ENCODE measurements at places on chromosomes 3 and 15.

DNA sequence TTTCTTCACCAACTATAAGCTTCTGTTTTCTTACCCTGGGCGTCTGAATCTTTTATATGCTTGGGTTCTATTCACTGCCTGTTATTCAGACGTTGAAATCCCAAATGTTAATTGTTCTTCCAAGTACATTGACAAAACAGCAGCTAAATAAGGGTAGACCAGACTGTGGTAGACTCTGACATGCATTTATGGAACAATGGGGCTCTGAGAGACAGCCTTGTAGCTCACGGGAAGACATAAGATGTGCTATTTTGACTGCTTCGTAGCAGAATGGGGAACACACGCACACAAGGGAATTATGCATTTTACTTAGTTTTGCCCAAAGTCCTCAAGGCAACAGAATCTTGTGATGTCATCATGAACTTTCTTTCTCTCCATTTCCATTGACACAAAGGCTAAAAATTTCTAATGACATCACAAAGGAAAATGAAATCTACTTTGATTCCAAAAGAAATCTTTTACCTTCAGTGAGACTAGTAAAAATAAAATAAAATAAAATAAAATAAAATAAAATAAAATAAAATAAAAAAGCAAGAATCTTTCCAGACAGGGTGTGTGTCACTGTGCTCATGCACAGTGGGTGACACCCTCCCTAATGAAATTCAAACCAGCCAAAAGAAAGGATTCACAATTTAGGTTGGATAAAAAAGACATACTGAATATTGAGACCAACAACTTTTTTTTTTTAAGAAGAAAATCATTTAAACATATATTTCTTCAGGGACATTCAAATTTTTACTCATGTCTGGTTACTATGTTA, 346.6 kb downstream of the ZBTB20 start:
- no peak for DNase-seq

DNA sequence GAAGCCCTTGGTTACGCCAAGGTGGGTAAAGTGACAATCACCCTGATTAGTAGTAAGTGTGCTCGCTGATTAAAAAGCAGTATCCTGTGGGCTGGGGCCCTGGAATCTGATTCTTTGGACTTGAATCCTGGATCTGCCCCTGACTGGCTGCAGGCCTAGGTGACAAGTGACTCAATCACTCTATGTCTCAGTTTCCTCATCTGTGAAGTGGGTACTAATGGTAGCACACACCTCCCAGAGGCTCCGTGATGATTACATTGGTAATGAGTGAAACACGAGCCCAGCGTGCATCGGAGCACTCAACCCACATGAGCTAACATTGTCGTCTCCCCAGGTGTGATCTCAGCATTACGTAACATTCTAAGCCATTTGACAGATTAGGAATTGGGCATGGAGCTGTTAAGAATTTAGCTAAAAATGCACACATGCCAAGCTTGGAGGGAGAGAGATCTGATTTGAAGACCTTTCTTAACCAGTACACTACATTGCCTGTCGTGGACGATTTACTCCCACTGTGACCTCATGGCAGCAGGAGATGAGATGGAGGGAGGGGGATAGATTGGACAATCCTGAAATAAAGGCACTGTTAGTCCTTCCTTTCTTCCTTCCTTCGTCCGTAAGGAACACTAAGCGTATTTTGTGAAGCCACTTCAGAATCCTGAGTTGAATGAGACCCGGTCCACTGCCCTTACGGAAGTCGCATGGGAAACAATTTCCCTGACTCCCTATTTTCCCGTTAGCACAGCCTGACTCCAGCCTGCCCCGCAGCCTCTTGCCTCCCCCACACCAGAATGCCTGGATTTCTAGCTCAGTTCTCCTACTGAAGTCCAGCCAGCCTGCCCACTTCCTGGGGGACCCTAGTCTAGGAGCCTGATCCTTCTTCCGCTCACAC, 32.1 kb downstream of the MGLL start:
- DNase-seq = no peak

GRCh38 chr15:70172566-70173225, 75.0 kb upstream of the TLE3 start:
- DNase-seq = no peak

DNA sequence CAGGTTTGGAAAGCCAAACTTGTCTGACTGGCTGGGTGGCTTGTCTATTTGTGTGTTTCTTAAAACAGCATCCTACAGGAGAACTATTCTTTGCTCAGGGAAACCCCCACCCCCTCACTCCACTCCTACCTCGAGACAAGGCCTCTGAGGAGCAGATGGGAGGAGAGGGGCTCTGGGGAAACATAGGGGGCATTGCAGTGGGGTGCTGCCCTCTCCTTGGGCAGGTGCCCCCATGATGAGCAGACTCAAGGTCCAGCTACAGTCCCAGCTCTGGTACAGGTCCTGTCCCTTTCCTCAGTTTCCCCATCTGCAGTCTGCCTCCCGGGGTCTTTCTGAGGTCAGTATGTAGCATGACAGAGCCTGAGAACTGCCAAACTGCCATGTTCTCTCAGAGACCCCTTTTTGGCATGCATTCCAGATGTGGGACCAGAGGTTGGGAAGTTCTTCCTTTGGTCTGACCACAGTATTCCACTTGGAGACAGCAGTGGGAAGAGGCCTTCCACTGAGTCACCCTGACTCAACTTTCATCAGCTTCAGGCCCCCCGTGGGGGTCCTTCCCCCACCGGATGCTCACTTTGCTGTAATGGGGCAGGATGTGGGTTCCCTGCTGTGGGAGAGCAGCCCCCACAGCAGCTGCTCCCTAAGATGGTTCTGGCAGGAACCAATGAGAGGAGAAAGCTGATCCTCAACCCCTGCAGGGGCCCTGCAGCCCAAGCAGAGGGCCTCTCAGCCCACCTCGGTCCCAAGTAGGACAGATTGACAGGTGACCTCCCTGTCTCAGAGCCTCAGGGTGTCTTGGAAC, 32.3 kb upstream of the CYP11A1 start:
- no peak for DNase-seq

GRCh38 chr3:150114873-150115540, 144.3 kb upstream of the PFN2 start:
- no peak for DNase-seq

DNA sequence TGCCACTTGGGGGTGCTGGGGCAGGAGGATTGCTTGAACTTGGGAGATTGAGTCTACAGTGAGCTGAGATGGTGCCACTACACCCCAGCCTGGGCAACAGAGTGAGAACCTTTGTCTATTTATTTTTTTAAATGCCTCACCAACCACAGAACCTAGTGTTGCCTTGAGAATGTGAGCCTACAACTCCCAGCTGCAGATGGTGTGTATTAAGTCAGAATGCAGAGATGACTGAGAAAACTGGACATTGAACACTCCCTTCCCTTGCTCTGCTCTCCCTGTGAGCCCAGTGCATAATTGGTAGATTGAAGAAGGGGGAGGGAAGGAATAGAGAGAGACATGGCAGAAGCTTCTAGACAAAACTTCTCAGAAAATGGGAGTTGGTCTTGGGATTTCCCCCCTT, 53.5 kb downstream of the CCDC33 start:
- DNase-seq = no peak

DNA sequence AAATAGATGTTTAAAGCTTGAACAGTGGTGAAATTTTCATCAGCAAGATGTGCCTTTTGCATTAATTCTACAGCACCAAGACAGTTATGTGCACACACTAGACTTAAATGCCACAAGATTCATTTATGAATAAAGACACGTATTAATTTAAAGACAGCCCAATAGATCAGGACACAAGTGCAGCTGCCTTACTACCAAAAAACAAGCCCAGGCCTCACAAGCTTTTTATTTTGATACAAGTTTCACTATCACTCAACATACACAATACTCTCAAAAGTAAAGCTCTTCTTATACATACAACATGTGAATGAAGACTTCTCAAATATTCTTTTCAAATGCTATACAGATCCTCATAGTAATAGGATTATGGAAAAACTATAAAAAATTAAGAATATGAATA, 2.4 kb downstream of the ACAP2 start:
- no peak for DNase-seq

DNA sequence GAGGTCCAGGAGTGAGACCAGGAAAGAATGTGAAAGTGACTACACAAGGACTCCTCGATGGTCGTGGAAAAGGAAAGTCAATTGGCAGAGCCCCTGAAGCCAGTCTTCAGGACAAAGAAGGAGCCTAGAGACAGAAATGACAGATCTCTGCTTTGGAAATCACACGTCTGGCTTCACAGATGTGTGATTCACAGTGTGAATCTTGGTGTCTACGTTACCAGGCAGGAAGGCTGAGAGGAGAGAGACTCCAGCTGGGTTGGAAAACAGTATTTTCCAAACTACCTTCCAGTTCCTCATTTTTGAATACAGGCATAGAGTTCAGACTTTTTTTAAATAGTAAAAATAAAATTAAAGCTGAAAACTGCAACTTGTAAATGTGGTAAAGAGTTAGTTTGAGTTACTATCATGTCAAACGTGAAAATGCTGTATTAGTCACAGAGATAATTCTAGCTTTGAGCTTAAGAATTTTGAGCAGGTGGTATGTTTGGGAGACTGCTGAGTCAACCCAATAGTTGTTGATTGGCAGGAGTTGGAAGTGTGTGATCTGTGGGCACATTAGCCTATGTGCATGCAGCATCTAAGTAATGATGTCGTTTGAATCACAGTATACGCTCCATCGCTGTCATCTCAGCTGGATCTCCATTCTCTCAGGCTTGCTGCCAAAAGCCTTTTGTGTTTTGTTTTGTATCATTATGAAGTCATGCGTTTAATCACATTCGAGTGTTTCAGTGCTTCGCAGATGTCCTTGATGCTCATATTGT, 6.0 kb downstream of the CCR2 start:
- no peak for DNase-seq

DNA sequence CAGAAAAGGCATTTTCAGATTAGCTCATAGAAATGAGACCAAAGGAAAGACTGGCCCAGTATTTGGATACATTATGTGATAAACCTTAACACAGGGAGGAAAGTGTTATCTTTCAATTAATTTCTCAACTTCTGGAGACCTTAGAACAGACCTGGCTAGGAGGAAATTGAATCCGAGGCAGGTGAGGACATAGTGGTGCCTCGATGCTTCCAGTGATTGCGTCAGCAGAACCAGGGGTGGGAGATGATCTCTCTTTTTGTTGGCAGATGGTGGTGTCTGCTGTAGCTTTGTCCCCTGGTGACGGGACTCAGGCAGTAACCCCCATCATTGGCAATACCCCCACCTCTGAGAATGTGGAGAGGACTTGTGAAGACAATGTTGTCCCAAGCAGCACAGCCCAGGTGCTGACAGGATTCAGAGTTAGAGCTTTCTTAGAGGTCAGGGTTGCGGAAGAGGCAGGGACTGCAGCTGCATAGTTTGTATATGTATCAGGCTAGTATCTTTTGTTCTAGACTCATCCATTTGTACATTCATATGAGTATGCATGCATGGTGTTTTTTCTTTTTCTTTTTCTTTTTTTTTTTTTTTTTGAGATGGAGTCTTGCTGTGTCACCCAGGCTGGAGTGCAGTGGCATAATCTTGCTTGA, 27.9 kb upstream of the MUC20 start:
- no peak for DNase-seq

DNA sequence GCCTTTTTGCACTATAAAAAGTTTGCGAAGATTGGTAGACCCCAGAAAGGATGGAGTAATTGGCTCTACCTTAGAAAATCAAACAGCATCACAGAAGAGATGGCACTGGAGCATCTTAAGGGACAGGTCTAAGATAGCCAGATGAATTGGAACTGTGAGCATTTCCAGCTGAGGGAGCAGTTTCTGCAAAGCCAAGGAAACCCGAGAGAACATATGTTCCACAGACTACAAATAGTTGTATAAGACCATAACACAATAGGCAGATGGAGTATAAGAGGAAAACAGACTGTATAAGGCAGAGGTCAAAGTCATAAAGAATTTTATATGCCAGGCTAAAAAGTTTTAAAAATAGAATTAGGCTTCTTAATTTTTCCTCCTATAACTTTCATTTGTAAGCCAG, 46.0 kb downstream of the TSC22D2 start:
- no peak for DNase-seq

GRCh38 chr3:168596175-168596823, 500.6 kb upstream of the GOLIM4 start:
- no peak for DNase-seq

DNA sequence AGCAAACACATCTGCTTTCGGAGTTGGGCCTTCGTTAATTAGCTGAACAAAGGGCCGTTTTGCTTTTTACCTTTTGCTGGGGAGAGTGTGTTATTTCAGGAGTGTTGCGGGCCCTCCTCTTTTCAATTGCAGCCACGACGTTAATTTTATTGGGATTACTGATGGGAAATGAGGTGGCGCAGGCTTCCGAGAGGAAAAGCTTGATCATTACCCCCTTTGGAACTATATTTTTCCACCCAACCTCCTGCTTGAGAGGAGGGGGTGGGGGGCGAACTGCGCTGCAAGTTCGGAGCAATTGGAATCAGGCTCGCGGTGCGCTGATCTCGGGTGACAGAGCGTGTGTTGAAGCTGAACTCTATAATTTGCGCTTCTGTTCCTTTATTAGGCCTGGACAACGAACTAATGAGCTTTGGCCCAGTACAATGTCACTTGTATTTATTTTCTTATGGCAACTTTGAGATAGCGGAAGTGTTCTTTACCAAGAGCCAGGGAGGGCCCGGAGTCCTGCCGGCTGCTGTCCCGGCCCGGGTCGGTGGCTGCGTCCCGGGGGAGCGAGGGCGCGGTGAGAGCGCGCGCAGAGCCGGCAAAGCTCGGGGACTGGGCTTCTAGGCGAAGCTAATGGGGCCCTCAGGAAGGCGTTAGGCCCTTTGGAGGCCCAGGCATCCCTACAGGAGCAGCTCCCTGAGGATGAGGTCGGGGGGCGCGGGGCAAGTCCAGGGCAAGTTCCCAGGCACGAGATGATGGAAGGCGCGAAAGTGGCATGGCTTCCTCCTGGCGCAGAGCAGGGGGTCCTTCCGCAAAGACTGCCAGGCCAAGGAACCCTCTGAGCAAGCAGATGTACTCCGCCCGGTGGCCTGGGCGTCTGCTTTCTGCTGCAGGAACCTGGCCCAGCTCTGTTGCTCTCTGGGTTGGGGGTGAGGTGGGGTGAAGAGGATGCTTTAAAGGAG, 12.9 kb downstream of the NR2F2 start:
- no peak for DNase-seq

DNA sequence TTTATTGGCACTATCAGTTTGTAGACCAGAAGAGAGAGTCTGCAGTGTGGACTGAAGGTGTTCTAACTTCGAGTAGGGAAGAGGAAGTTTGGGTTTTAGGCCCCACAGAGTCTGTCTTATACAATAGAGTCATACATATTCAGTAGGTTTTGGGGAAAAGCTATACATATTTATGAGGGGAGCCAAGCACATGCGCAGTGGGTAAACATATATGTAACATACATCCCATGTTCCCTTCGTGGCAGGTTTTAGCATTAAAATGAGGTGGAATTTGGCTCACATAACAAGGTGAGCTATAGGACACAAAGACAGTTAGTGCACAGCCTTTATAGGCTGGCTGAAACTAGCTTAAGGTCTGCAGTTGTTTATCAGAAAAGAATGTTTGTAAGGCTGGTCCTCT, 4.9 kb downstream of the GALK2 start:
- DNase-seq = no peak

DNA sequence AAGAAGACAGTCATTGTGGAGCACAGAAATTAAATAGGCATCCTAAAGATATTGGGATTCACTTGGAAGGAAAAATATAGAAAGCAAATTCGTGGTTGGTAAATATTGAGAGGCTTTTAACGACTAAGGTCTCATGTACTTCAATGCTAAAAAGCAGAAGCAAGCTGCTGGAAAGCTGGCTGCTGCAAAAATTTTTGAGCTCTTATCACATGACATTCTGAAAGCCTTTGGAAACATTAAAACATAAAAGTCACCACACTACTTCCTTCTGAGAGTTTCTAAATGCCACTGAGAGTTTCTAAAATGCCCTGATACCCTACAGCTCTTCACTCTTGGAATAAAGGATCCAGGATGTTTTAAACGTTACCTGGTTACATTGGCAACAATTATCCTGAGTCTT, 39.0 kb upstream of the CBLB start:
- no peak for DNase-seq

GRCh38 chr3:118472586-118472985, 562.1 kb downstream of the IGSF11 start:
- DNase-seq = no peak
